ENCODE measurements at places on chromosomes 7 and 10. TPM values are rescaled to one million over a fixed set of nuclear protein-coding genes. Genes with fewer than 3 reads are reported as not detected.

The WNT16 gene
- total RNA-seq: not detected

The CDHR1 gene
- 0.14 TPM for total RNA-seq

The KNDC1 gene
- not detected for total RNA-seq

The KCNIP2 gene
- 3.0 TPM for total RNA-seq

The TEX36 gene
- not detected for total RNA-seq

- no peak for DNase-seq
Measured at GRCh38 chr10:58892031-58892531, 284.4 kb upstream of the PHYHIPL start.

- peak; percentile 67 for DNase-seq
Measured at GRCh38 chr7:44348300-44348699, 22.9 kb upstream of the CAMK2B start.

- no peak for DNase-seq
Measured at GRCh38 chr7:85736085-85736484, 549.2 kb upstream of the SEMA3D start.

DNA sequence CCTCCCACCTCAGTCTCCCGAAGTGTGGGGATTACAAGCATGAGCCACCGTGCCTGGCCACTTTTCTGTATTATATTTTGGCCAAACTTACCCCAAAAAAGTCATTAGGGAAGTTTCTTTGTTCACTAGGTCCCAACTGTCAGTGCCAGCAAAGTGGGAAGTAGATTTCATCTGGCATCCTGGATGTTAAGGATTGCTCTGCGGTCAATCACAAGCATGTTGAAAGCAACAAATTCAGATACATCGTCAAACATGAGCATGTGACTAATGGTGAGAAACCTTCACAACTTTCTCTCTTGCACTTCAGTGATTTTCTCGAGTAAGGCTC is 14.3 kb upstream of the LRRC17 start:
- DNase-seq: no peak

DNA sequence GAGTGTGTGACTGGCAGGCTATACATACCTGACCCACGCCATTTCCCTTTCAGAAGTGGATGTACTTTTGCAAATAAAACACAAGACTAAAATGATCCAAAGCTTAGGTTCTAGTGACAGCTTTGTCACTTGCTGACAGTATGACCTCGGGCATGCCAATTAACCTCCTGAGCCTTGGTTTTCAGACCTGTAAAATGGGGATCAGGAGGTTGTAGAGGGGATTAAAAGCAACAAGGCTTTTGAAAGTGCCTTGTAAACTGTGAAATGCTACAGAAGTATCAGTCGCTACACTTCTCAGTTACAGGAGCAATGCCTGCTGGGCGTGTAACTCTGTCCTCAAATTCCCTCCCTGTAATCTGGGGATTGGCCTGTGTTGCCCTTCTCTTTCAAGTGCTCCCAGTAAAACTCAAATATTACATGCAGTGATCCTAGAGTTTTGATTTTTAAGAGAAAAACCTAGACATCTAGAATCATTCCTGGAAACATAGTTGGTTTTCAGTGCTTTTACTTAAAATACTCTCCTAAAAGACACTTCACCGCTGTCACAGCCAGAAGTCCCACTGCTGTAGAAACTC is 8.8 kb upstream of the GRB10 start:
- no peak for DNase-seq

DNA sequence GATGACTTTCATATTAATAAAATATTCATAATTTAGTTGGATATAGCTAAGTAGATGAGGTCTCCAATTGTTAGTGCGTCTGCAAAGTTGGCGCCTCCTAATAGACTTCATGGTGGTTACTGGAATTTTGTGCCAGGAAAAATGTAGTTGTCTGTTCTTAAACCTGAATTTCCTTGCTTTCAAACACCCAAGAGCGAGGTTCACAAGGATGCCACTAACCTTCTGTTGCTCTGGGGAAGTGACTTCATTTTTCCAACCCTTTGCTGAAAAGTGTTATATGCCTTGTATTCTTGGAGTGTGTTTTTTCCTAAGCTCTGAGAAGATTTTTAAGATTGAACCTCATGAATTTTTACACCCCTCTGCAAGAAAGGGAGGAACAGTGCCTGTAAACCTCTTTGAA is 98.9 kb upstream of the GLCCI1 start:
- no peak for DNase-seq

GRCh38 chr7:137834552-137834951 is 12.2 kb downstream of the DGKI start:
- DNase-seq: no peak

GRCh38 chr7:120813546-120814252 is 44.2 kb downstream of the TSPAN12 start:
- DNase-seq: no peak

DNA sequence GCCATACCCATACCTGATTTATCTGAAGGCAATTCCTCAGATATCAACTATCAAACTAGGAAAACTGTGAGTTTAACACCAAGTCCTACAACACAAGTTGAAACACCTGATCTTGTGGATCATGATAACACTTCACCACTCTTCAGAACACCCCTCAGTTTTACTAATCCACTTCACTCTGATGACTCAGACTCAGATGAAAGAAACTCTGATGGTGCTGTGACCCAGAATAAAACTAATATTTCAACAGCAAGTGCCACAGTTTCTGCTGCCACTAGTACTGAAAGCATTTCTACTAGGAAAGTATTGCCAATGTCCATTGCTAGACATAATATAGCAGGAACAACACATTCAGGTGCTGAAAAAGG is 69.0 kb upstream of the RSBN1L start:
- DNase-seq: no peak

- DNase-seq: no peak
Measured at GRCh38 chr10:69317626-69318105, 39.4 kb downstream of the HK1 start.

Data from endothelial cell of umbilical vein (primary cell).